ENCODE measurements at places on chromosomes 7 and 10.

- no peak for DNase-seq
These were observed 339.0 kb downstream of the RNLS start for GRCh38 chr10:88243836-88244730.

DNA sequence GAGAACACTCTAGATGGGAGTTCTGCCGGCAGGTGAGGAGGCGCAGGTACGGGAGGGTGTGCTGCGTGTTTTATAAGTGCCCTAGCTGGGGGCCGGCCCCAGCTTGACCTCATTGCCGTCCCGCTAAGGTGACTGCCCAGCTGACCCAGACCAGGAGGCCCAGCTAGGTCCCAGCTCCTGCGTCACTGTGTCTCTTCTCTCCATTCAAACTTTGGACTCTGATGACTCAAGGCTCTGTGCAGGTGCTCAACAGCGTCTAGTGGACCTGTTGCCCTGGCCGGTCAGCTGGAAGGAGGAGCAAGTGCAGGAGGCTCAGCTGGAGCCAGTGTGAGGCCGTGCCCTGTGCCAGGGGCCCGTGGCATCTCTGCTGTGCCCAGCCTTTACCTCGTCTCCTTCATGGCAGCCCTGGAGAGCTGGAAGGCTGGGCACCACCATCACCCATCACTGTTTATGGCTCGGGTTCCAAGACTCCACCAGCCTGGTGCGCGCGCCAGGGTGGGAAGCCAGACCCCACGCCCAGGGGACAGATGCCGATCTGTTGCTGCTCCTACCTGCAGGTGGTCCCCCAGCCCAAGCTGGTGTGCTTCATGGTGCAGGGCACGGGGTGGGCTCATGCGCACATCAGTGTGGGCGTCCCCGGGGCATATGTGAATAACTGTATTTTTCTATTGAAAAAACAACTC is 14.6 kb downstream of the LHPP start:
- no peak for DNase-seq

- DNase-seq = no peak
These were observed 12.8 kb downstream of the NOD1 start for GRCh38 chr7:30465811-30466180.

DNA sequence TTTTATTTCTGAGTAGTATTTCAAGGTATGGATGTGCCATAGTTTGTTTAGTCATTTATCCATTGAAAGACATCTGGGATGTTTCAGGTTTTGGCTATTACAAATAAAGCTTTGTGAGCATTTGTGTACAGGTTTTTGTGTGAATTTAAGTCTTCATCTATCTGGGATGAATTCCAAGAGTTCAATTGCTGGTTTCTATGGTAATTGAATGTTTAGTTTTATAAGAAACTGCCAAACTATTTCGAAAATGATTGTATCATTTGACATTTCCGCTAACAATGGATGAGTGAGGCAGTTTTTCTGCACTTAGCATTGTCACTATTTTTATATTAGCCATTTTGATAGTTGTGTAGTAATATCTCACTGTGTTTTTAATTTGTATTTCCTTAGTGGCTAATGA is 99.4 kb downstream of the WDFY4 start:
- no peak for DNase-seq

DNA sequence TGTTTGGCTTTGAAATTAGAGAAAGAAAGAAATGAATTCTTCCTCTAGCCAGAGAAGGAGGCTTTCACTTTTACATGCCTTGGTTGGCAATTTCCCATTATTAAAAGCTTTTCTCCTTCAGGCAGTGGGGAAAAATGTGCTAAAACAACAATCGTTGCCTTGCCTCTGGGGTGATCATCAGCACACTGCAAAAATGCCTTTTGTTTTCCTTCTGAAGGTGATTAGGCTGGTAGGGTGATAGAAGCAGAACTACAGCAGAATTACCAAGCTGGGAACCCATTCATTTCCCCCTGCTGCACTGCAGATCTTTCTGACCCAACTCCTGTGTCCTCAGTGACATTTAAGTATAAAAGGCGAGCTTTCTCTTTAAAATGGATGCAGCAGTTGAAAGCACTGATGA is 22.2 kb downstream of the ANK3 start:
- no peak for DNase-seq

GRCh38 chr10:132508581-132509443 is 28.8 kb upstream of the INPP5A start:
- no peak for DNase-seq

- DNase-seq = no peak
These were observed 177.4 kb upstream of the NPVF start for GRCh38 chr7:25405736-25406135.

DNA sequence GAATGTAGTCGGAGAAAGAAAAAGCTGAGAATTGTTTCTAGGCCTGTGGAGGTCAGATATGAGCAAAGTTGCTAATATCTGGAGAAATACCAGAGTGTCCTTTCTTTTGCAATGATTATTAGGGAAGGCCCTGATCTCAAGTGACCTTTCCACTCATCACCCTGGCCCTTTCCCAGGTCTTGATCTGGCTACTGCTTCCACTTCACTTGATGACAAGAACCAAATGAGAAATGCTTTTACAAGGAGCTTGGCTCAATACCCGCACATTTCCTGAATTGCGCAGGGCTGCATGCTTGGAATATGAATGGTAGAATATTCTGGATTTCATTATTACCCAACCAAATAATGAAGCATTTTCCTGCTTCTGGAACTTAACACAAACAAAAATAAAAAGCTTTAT is 104.6 kb downstream of the ITGB8 start:
- no peak for DNase-seq

- DNase-seq = no peak
These were observed 8.8 kb downstream of the PARP12 start for GRCh38 chr7:140053812-140054539.

DNA sequence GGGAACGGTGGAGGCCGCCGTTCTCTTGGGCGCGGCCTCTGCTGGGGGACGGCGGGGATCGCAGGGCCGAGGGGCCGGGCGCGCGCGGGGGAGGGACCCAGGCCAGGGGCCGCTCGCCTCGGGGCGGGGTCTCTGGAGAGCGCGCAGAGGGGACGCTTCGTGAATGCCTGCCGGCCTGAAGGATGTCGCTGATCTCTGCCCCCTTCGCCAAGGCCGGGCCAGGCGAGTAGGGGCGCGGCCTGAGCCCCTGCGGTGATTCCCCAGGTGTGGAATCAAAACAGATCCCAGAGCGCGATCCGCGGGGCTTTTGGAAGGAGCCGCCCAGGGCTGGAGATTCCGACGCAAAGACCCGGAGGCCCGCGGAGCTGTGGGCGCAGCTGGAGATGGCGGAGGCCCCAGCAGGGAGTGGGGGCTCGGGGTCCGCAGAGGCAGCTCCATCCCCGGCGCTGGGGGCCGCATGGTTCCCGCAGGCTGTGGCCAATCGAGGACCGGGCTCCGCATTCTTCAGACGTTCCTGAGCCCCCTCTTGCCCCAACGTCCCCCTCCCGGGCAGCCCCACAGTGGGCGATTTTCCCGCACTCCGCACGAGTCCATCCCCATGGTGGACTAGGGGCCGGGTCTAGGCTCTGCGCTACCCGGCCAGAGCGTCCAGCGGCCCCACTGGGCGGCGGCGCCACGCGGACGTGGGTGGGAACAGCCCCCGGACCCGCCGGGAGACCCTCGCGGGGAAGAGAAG is 166.0 kb downstream of the ACTR3B start:
- DNase-seq = no peak

GRCh38 chr10:124493214-124493882 is 31.7 kb downstream of the LHPP start:
- no peak for DNase-seq

- DNase-seq = no peak
These were observed 86.7 kb upstream of the ADRB1 start for GRCh38 chr10:113957013-113957412.

- no peak for DNase-seq
These were observed 101.4 kb upstream of the DLX6 start for GRCh38 chr7:96903906-96904305.
